ENCODE measurements at places on chromosomes 11 and 22. TPM values are rescaled to one million over a fixed set of nuclear protein-coding genes. Genes with fewer than 3 reads are reported as not detected.

DNA sequence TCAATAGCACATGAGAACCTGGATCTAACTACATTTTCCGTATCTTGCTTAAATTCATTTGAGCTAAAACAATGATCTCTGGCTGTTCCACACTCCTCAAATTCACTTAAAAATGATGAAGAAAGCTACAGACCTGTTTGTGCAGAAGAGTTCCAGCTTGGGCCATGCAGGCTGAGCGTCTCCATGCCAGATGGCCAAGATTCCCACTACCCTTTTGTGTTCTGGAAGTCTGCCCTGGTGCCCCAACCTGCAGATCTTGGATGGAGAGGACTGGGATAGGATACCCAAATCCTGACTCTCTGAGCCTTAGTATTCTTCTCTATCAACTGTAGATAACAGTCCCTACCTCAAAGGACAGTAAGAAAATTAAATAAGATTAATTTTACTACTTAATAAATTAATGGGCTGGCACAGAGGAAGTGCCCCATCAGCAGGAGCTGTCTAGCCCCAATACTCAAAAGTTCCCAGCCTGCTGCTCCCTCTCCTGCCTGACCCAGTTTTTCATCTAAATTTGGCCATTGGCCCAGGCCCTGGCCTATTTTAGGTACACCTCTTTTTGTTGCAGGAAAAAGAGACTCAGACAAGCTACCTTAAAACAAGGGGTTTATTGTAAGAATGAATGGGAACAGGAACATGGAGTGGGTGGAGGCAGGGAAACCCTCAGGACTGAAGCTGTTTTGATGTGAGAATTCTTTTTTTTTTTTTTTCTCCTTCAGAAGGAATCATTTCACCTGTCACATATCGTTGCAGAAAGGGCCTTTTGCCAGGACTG, 81.4 kb upstream of the GRK3 start:
- H3K27ac ChIP-seq: no peak overlapping the region
- no peak for DNase-seq
- no peak overlapping the region for H3K4me3 ChIP-seq
- no peaks in the 10 kb centered on the region for H3K27me3 ChIP-seq
- H3K36me3 ChIP-seq: peaks cover 11% of the 10 kb centered on the region
- peaks cover 11% of the 10 kb centered on the region for H3K4me1 ChIP-seq

DNA sequence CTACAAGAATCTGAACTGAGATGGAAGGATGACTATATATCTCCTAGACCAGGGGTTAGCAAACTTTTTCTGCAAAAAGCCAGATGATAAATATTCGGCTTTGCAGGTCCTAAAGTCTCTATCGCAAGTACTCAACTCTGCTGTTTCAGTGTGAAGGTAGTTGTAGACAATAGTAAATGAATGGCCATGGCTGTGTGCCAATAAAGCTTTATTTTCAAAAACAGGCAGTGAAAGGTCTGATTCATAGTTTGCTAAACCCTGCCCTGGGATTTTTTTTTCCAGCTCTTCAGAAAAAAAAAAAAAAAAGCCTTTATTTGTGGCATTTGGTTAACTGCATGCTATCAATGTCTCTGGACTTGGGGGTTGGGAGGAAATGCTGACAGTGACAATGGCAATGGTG, 37.5 kb downstream of the FAM227A start:
- no peak overlapping the region for H3K4me3 ChIP-seq
- no peak for DNase-seq
- no peaks in the 10 kb centered on the region for H3K27me3 ChIP-seq
- H3K27ac ChIP-seq: no peak overlapping the region
- no peaks in the 10 kb centered on the region for H3K4me1 ChIP-seq

GRCh38 chr11:114058871-114059277, 637 bp upstream of the ZBTB16 start:
- peak overlapping the region; percentile 43 for H3K4me3 ChIP-seq
- peaks cover 61% of the 10 kb centered on the region for H3K27me3 ChIP-seq
- peaks cover 5% of the 10 kb centered on the region for H3K36me3 ChIP-seq
- H3K4me1 ChIP-seq: peaks cover 33% of the 10 kb centered on the region

DNA sequence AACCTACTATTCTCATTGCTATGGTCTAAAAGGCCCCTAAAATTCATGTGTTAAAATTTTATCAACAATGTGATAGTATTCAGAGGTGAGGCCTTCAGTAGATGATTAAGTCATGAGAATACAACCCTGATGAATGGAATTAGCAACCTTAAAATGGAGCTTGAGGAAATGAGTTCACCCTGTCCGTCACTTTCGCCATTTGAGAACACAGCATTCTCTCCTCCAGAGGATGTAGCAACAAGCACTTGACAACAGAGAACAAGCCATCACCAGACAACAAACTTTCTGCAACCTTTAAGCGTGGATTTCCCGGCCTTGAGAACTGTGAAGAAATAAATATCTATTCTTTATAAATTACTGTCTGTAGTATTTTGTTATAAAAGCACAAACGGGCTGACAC, 197.0 kb downstream of the SBF2 start:
- H3K4me1 ChIP-seq: no peaks in the 10 kb centered on the region
- no peak for DNase-seq
- H3K27me3 ChIP-seq: no peaks in the 10 kb centered on the region
- no peak overlapping the region for H3K27ac ChIP-seq
- no peak overlapping the region for H3K4me3 ChIP-seq
- no peaks in the 10 kb centered on the region for H3K36me3 ChIP-seq

DNA sequence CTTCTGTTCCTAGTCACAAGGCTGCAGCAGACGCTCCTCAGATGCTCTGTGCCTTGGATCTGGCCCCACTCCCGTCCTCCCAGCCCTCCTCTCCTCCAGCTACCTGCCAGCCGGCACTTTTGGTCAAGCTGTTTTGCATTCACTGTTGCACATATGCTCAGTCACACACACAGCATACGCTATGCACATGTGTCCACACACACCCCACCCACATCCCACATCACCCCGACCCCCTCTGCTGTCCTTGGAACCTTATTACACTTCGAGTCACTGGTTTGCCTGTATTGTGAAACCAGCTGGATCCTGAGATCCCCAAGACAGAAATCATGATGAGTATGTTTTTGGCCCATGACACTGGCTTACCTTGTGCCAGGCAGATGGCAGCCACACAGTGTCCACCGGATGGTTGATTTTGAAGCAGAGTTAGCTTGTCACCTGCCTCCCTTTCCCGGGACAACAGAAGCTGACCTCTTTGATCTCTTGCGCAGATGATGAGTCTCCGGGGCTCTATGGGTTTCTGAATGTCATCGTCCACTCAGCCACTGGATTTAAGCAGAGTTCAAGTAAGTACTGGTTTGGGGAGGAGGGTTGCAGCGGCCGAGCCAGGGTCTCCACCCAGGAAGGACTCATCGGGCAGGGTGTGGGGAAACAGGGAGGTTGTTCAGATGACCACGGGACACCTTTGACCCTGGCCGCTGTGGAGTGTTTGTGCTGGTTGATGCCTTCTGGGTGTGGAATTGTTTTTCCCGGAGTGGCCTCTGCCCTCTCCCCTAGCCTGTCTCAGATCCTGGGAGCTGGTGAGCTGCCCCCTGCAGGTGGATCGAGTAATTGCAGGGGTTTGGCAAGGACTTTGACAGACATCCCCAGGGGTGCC, 109.8 kb downstream of the BCR start:
- H3K27me3 ChIP-seq: no peaks in the 10 kb centered on the region
- no peak overlapping the region for H3K4me3 ChIP-seq
- DNase-seq: no peak
- H3K36me3 ChIP-seq: peaks cover 94% of the 10 kb centered on the region
- no peak overlapping the region for H3K27ac ChIP-seq

GRCh38 chr11:97354576-97354975, 964.8 kb downstream of the JRKL start:
- no peaks in the 10 kb centered on the region for H3K27me3 ChIP-seq
- no peak overlapping the region for H3K4me3 ChIP-seq
- no peaks in the 10 kb centered on the region for H3K36me3 ChIP-seq
- H3K4me1 ChIP-seq: no peaks in the 10 kb centered on the region
- no peak overlapping the region for H3K27ac ChIP-seq

GRCh38 chr11:94472916-94473799, 20.5 kb downstream of the MRE11 start:
- H3K4me1 ChIP-seq: peaks cover 4% of the 10 kb centered on the region
- no peaks in the 10 kb centered on the region for H3K27me3 ChIP-seq

GRCh38 chr11:125241104-125241503, 76.6 kb downstream of the PKNOX2 start:
- no peaks in the 10 kb centered on the region for H3K27me3 ChIP-seq
- H3K4me3 ChIP-seq: no peak overlapping the region
- H3K36me3 ChIP-seq: no peaks in the 10 kb centered on the region
- no peaks in the 10 kb centered on the region for H3K4me1 ChIP-seq

- DNase-seq: no peak
- H3K27me3 ChIP-seq: no peaks in the 10 kb centered on the region
- peaks cover 12% of the 10 kb centered on the region for H3K4me1 ChIP-seq
- no peak overlapping the region for H3K27ac ChIP-seq
These were observed 58.5 kb upstream of the PARVA start for GRCh38 chr11:12318791-12319438.

GRCh38 chr22:50473088-50473487, 1.7 kb downstream of the SBF1 start:
- DNase-seq: no peak
- no peak overlapping the region for H3K27ac ChIP-seq
- peaks cover 4% of the 10 kb centered on the region for H3K36me3 ChIP-seq
- H3K4me1 ChIP-seq: peaks cover 52% of the 10 kb centered on the region
- no peaks in the 10 kb centered on the region for H3K27me3 ChIP-seq

- H3K4me3 ChIP-seq: no peak within 1 kb of the TSS
- peaks cover 48% of the 10 kb centered on the region for H3K27me3 ChIP-seq
- no peak within 1 kb of the TSS for H3K27ac ChIP-seq
- no peak for DNase-seq
- no peaks in the 10 kb centered on the region for H3K36me3 ChIP-seq
These were observed at the start of gene C11orf87 for GRCh38 chr11:109421981-109422869. Gene C11orf87, plus strand, starts transcription at chr11:109422190. Its CDS starts 1,444 bp downstream, at chr11:109423634.

GRCh38 chr22:44862981-44863860, 110.8 kb downstream of the ARHGAP8 start:
- no peaks in the 10 kb centered on the region for H3K27me3 ChIP-seq
- H3K4me3 ChIP-seq: no peak overlapping the region
- no peak for DNase-seq
- no peaks in the 10 kb centered on the region for H3K4me1 ChIP-seq

DNA sequence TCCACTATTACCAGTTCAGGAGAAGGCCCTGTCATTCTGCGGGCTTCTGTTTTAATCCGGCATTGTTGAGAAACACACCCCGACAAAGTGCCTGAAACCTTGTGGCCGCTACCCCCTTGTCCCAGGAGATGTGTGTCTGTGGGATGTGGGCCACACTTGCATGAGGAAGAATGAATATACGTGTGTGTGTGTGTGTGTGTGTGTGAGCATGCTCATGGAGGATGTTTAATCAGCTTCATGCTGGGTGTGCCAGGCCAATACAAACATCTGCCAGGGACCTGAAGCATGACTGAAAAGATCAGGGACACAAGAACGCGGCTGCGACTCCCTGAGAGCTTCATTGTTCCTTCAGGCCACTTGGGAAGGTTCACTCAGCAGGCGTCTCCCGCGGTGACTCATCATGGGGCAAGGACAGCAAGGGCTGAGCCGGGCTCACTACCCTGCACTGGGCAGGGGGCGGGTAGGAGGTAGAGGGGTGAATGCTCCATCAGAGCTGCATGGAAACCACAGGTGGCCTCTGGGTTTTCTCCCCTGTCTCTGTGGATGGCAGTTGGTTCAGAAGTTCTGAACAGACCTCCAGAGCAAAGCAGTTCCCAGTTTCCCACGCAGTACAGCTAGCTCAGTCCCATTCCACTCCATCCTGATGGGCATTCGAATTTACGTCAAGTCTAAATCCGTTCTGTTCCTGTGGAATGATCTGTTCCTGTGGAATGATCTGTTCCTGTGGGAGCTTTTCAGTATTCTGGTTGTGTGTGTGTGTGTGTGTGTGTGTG, 7.0 kb upstream of the MALAT1 start:
- no peaks in the 10 kb centered on the region for H3K27me3 ChIP-seq
- H3K4me1 ChIP-seq: peaks cover 100% of the 10 kb centered on the region
- H3K4me3 ChIP-seq: no peak overlapping the region
- peak overlapping the region; percentile 86 for H3K27ac ChIP-seq
- no peaks in the 10 kb centered on the region for H3K36me3 ChIP-seq

- no peaks in the 10 kb centered on the region for H3K4me1 ChIP-seq
- no peak overlapping the region for H3K27ac ChIP-seq
- H3K36me3 ChIP-seq: no peaks in the 10 kb centered on the region
These were observed 36.7 kb upstream of the CLMP start for GRCh38 chr11:123231777-123232176.

GRCh38 chr11:10709299-10710086, 15.9 kb upstream of the IRAG1 start:
- H3K4me1 ChIP-seq: no peaks in the 10 kb centered on the region
- no peaks in the 10 kb centered on the region for H3K36me3 ChIP-seq
- H3K4me3 ChIP-seq: no peak overlapping the region
- no peaks in the 10 kb centered on the region for H3K27me3 ChIP-seq
- DNase-seq: no peak

DNA sequence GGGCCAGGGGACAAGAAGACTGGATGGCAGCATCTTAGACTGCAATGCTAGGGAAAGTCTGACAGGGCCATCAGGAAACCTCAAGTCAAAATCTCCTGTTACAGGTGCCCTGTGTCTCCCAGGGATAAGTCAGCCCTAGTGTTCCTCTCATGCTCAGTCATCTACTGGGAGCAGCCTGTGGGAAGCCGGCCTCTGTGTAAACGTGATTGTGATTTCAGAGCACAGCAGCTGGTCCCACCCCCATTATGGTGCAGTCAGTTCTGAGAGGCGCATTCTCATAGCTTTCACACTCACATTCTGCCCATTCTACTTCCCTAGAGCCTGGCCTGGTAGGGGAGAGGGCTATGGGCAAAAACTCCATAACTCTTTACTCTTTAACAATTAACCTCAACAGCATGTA, 7.2 kb upstream of the SLN start:
- H3K4me1 ChIP-seq: no peaks in the 10 kb centered on the region
- no peaks in the 10 kb centered on the region for H3K27me3 ChIP-seq
- no peak overlapping the region for H3K27ac ChIP-seq
- no peak for DNase-seq
- H3K4me3 ChIP-seq: no peak overlapping the region

TMPRSS13 gene
- total RNA-seq: 1.5 TPM

CDC42EP2 gene
- 0.33 TPM for total RNA-seq

SLC22A12 gene
- not detected for total RNA-seq

CAVIN3 gene
- total RNA-seq: 7.5 TPM

TEX12 gene
- total RNA-seq: 0.09 TPM

TRPM5 gene
- 0.09 TPM for total RNA-seq

KLHL22 gene
- total RNA-seq: 11.0 TPM

Measured in thymus (tissue), 14 donors.